HL-60 (cell line): ENCODE measurements at places on chromosomes 2 and 18.

DNA sequence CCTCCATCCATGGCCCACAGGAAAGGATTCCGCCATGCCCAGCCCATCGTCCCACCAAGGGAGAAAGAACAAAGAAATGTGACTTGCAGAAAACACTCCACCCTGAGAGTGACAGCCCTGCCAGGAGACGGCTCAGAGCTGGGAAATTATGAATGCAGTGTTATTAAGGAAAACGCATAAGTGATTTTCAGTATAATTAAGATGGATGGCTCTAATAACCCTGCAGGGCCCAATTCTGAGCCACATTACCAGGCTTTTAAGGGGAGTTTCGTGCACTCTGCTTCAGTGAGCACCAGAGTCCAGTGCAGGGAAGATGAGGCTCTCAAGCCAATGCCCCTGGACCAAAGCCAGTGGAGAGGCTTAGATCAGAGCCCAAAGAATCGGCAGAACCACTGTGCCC, 10.6 kb upstream of the TEX51 start:
- DNase-seq, result no peak

- no peak for DNase-seq
These were observed 8.0 kb downstream of the WDR7 start for GRCh38 chr18:56659111-56659510.

- no peak for DNase-seq
These were observed 33.0 kb downstream of the VAPA start for GRCh38 chr18:9946831-9947230.

DNA sequence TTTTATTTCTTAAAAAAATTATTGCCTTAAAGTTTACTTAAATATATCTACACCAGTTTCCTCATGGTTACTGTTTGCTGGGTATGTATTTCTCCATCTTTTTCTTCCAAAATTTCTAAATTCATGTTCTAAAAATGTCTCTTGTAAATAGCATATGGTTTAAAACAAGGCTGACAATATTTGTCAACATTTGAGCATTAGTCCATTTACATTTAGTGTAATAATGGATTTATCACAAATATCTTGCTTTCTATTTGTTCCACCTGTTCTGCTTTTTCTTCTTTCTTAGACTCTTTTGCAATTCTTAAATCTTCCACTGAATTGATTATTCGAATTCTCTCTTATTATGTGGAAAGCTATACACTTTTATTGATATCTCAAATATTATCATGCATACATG, 87.7 kb upstream of the SMAD7 start:
- DNase-seq, result no peak

DNA sequence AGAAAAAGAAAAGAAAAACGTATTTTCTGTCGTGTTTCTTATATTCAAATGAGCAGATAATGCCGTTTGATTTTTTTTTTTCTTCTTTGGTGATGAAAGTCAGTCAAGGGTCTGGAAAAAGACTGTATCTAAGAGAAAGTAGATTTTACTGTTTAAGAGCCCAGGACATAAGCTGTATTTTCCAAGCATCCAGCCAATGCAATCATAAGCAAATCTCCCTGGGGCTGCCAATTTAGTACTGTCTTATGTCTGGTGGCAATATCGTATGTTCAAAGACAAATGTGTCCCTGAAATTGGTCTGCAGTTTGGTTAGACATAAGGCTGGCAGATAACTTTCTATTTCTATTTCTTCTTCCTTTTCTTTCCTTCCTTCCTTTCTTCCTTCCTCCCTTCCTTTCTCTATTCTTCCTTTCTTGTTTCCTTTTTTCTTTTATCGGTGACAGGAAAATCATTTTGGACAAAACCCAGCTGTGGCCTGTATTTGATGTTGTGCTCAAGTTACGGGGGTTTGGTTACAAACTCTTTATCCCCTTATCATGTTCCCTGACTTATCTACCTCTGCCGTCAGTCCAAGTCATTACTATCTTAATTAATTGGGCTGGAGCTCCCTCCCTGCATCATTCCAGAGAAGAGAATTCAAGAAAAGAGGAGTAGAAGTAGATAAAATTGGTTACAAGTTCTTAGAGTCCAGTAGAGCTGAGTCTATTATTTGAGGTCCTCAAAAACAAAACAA, 683.4 kb upstream of the FSHR start:
- DNase-seq, result no peak

GRCh38 chr2:46356991-46357390, 59.8 kb downstream of the EPAS1 start:
- DNase-seq, result no peak

GRCh38 chr2:172084395-172084644, 987 bp upstream of the DLX1 start:
- DNase-seq, result no peak

- DNase-seq, result no peak
These were observed 84.1 kb upstream of the ACKR3 start for GRCh38 chr2:236485519-236485918.

DNA sequence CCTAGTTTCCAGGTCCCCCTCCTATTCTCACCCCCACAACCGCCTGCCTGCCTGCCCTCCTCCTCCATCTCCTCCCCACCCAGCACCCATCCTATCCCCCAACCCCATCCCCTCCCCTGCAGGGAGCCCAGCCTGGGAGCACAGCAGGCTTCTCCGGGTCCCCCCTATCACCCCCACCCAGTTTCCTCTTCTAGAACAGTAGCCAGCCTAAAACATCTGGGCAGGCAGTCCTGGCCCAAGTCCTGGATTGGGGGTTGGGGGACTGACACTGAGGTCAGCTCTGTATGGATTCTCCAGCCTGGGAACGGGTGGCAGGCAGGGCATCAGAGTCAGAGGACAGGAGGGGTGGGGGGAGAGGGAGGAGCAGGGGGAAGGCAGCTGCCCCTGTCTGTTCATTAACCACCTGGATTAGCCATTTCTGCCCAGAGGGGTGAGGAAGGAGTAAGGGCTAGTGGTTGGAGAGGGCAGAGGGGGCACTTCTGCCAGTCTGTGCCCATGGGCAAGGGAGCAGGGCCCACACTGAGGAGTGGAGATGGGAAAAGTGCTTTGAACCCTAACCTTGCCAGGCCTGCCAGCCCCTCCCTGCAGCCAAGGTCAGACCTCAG, 60.0 kb downstream of the TNS1 start:
- no peak for DNase-seq

GRCh38 chr2:241975593-241976284, 106.2 kb downstream of the RTP5 start:
- no peak for DNase-seq

DNA sequence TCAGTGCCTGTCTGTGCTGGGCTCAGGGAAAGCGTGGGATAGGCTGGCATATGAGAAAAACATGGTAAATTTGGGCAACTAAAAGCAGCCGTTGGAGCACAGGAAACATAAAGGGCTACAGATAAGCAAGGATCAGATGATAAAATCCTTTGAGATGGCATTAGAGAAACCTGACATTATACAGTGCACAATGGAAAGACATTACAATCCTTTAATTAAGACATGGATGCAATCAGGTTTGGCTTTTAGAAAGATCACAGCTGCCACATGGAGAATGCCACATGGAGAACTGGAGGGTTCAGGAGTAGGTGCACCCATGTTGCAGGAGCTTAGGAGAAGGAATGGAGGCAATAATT, 117.3 kb downstream of the CDC42EP3 start:
- no peak for DNase-seq

GRCh38 chr2:135799738-135800137, 37.2 kb downstream of the LCT start:
- no peak for DNase-seq

DNA sequence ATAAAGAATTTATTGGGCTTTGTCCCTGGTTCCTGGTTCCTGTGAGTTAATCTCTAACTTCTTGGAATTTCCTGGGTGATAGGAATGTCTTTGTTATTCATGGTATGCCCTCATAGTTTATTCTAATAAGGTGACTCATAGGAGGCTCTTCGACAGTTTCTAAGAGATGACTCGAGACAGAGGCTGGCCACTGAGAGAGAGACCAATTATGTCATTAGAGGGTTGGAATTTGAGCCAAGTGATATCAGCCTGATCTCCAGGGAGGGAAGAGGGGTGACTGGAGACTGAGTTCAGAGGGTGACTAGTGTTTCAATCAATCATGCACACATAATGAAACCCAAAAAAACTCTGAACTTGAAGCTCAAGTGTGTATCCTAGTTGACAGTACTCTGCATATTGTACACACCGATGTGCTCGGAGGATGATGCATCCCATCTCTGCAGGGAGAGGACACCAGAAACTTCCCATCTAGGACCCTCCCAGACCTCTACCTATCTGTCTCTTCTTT, 185.7 kb downstream of the MTCL1 start:
- DNase-seq, result no peak

- no peak for DNase-seq
These were observed 6.4 kb downstream of the MYT1L start for GRCh38 chr2:2324565-2325101.

- DNase-seq, result no peak
These were observed 100.4 kb upstream of the GPR45 start for GRCh38 chr2:105141099-105141614.

GRCh38 chr18:61847164-61847791, 45.5 kb downstream of the RNF152 start:
- DNase-seq, result no peak

DNA sequence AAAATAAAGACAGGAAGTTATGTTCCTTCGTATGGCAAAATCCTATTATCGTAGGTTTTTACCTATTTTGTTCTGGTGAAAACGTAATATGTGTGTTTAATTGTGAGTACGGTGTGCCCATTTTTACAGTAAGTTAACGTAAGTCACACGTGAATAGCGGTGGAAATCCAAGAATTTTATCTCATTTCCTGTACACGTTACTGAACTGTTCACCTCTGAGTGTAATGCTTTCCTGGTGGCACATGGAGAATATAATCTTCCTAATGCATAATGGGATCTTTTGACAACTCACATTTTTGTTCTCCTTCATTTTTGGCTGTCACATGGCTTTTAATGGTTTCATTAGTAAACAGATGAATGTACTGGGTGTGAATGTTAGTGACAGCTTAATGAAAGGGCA, 28.2 kb downstream of the BCL2L11 start:
- no peak for DNase-seq

- DNase-seq, result peak; percentile 47
These were observed 595 bp upstream of the HDHD2 start for GRCh38 chr18:47150824-47151366.

GRCh38 chr2:25129901-25130520, 38.4 kb downstream of the POMC start:
- DNase-seq, result no peak

DNA sequence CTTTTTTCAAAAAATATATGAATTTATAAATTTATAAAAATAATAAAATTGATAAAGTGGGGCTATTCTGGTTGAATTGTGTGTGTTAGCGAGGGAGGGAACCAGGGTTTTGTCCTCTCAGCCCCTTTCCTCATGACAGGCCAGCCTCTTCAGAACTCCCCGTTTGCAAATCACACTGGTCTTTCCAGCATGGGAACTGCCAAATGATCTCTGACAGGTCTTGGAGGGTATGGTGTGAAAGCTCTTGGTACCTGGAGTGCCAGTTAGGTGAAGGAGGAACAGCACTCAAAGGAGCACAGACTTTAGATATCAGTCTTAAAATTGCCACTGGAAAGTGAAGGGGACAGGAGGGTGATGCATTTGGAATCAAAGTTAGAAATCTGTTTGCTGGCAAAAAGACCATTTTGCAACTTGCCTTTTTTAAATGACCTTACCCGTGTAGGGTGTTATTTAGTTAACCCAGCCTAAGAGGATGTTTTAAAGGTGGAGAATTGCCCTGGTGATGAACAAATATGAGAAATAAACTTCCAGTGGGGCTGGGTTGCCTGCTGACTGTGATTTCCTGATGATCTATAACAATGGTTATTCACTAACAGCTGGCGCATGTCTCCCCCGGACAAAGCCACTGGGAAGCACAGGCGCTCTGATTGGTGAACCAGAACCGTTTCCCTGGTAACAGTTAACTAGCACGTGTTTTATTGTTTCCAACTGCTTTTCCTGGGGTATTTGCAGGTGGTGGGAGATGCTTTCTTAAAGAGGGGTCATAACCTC, 85.3 kb upstream of the EFEMP1 start:
- DNase-seq, result no peak

- peak; percentile 12 for DNase-seq
These were observed 27.9 kb upstream of the ASNSD1 start for GRCh38 chr2:189633392-189633811.

- no peak for DNase-seq
These were observed 16.7 kb downstream of the PDCD1 start for GRCh38 chr2:241842067-241842415.

- no peak for DNase-seq
These were observed 43.1 kb downstream of the HPCAL1 start for GRCh38 chr2:10345813-10346212.

DNA sequence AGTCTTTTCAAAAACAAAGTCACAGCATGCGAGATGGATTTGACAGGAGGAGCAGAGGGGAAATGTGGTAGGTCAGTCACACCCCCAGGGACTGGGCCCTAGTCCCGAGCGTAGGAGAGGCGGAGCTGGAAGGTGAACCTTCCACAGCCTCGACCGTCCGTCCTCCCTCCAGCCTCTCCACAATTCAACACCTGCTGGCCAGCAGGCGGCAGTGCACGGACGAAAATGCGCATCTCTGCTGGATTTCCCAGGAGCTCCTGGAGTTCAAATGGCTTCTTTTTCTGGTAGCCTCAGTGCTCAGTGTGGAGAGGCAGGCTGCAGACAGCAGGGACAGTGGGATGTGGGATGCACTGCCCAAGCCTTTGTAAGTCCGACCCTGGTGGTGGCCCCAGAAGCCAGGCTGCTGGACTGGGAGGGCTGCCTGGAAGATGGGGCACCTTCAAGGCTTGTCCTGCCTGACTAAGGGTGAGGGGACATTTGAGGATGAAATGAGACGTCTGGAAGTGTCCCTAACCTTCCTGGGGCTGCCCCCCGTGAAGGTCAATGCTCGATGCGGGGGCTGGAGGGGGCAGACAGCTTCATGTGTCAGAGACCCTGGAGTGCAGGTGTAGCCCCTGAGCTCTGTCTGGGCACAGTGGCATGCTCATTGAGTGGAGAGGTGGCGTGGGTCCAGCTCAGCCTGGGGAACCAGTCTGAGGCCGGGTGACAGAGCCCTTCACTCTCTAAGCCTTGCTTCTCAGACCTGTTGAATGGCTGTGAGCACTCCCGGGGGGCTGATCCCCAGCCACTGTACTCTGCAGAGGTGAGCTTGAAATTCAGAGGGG, 189.5 kb downstream of the TFCP2L1 start:
- no peak for DNase-seq

DNA sequence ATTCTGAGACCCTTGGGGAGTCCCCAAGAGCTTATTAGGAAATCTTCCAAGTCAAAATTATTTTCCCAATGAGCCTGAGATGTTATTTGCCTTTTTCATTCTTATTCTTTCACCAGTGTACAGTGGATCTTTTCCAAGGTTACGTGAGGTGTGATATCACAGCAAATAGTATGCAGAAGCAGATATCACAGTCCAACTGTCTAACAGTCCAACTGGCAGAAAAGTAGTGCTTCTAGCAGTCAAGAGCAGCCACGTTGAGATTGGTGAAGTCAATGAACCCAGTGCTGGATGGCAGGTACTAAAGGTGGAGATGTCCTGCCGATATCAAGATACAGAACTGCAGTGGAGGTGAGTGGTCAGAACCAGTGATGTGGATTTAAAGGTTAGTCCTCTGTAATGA, 78.9 kb upstream of the ZNF397 start:
- no peak for DNase-seq
